ENCODE measurements at places on chromosomes 7 and 10.

DNA sequence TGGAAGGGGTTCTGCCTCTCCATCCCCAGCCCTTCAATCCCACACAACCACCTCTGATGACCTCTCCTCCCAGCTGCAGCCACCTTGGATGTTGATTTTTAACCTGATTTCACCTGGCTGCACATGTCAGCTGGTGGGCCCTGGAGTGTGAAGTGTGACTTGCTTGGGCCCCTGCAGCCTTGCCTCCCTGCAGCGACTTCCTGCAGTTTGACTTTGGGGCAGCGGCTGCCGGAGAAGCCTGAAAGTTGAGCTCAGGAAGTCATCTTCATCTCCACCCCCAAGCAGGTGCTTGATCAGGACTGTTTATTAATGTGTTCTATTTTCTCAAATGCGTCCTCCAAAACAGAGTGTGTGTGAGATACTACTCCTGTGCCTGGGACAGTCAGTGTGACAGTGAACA, 675.2 kb upstream of the GALNT17 start:
- DNase-seq: no peak

- no peak for DNase-seq
Measured at GRCh38 chr7:362402-363096, 72.6 kb downstream of the FOXL3 start.

GRCh38 chr10:73839276-73839966, 28.0 kb upstream of the NDST2 start:
- no peak for DNase-seq

DNA sequence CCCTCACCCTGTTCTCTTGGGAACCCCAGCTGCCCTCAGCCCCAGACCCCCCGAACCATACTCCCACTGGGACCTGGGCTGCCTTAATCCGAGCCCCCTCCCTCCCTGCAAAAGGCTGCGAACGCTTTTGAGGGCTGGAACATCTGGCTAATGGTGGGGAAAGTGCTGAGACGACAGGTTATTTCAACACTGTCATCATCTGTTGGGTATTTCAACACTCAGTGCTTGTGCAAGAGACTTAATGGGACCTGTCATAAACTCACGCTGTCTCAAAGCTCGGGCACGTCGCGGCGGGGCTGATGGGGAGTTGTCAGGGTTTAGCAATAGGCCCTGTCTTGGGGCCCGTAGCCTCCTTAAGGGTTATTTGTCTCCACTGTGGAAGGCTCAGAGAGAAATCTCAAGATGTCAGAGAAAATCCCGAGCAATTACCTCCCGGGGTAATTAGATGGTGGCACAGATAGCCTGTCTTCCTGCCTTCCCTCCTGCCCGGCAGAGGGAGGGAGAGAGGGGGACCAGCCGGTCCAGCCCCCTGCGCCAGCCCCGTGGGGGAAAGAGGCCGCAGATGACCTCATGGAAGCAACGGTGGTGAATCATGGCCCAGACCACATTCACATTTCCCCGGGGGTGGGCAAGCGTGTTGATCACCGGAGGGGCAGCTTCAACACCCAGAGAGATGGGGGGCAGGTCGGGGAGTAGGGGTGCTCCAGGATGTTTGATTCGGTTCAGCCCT, 88.7 kb upstream of the MYL10 start:
- peak; percentile 82 for DNase-seq

- DNase-seq: no peak
Measured at GRCh38 chr7:55641811-55642210, 69.5 kb upstream of the VOPP1 start.

DNA sequence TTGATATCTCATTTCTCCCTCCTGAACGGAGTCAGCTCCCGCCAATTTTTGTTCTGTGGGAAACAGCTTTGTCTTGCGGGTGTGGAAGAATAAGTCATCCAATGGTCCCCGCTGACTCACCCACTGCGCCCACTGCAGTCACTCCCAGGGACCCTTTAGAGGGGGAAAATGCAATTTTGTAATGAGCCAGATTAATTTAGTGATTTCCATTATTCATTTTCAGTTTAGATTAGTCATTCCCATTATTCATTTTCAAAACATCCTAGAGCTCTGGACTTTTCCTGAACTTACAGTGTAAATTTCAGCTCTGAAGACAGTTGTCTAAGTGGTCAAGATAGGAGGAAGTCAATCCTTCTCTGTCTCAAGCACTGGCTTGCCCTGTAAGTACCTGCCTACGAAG, 154.9 kb upstream of the TMEM72 start:
- DNase-seq: no peak

DNA sequence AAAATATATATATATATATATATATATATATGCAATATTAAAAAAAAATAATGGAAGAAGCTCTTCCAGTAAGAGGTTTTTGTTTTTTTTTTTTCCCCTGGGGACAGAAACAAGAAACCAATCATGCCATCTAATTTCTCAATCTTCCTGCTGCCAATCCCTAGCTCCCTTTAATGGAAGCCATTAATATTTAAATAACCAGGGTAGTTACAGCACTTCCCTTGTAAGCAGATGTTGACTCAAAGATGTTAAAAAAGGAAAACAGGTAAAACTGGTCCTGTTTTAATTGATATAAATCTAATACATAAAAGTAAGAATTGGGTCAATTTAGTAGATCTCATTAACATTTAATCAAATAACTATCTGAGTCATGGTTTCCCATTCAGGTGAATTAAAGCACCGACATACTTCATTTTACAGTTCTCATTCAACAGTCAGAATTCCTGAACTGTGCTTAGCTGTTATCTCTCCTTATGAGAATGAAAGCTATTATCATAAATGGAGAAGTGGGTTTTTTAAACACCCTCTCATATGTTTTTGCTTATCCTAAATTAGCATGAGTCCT, 22.6 kb downstream of the CPVL start:
- DNase-seq: peak; percentile 57

GRCh38 chr7:149633976-149634945, 136.7 kb upstream of the ZNF746 start:
- no peak for DNase-seq

DNA sequence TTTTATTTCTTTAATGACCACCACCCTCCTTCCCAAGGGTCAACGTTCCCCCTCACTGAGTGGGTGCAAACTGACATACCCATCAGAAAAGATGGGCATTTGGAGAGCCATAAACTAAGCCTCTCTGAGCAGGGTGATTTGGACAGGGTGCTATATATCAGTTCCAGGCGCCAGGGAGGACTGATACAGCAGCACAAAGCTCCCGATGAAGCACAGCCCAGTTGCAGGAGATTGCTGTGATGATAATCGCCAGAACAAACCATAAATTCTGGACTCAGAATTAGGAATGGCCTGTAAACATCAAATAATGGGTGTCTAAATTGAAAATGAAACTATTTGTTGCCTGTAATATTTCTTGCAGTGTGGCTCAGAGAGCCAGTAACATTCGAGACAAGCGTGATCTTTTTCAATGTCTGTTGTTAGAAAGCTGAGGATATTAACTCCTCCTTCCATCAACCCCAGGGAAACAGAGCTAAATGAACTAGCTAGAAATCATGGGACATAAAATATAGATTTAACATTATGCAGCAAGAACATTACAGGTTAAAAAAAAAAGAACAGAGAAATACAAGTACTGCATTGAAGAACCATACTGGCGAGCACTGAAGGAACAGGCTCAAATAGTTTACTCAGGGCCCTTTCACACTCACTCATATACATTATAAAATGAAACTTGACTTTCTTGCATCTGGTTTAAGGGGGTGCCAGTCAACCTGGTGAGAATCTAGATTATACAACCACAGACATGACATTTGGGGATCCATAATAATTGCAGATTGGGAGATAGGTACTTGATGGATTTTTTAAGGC, 137.5 kb upstream of the LRRTM3 start:
- no peak for DNase-seq
